Vagina (tissue), 2 donors: ENCODE measurements at places on chromosomes 6 and 20.

- DNase-seq, result peak; percentile 70
- H3K36me3 ChIP-seq, result no peaks in the 10 kb centered on the region
- no peak overlapping the region for H3K4me3 ChIP-seq
- no peak overlapping the region for H3K27ac ChIP-seq
Observed at GRCh38 chr6:3852391-3852790, 3.2 kb downstream of the FAM50B start.

- no peak for DNase-seq
- H3K27me3 ChIP-seq, result no peaks in the 10 kb centered on the region
- peaks cover 61% of the 10 kb centered on the region for H3K4me1 ChIP-seq
- H3K27ac ChIP-seq, result no peak overlapping the region
- H3K4me3 ChIP-seq, result no peak overlapping the region
Observed at GRCh38 chr6:36202101-36202500, 5.6 kb downstream of the BRPF3 start.

DNA sequence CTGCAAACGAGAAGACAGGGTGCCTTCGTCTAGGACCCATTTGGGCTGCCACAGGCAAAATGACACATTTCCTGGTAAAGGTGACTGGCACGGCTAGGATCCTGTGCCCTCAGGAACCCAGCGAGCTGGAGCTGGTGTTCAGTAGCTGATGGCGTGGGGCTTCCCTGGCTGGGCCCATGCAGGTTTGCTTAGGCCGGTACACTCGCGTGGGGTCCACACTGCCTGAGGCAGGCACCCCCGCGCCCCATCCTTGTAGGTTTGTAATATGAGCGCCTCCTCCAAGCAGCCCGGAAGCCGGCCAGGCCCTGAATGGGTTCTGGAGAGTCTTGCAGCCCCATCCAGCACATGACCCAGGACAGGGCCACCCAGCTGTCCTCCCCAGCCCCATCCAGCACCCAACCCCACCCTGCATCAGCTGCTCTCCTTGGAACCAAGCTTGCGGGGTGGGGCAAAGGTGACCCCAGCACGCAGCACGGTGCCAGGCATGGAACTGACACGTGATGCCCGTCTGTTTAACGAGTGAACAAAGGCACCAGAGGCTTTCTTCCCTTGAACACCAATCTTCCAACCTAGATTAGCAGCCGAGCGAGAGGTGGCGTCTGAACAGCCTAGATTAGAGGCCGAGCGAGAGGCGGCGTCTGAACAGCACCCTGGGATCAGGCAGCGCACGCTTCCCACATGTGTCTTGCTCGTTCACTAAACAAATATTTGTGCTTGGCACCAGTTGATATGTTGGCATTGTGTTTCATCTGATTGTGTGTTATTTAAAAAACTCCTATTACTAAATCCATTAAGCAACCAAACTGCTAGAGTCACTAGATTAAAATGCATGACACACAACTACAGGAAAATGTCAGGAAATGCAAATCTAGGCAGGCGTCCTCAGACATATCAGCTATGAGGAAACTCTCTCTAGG is 112.1 kb downstream of the DLL1 start:
- peak; percentile 93 for DNase-seq
- no peak overlapping the region for H3K4me3 ChIP-seq
- no peaks in the 10 kb centered on the region for H3K27me3 ChIP-seq
- peak overlapping the region; percentile 80 for H3K27ac ChIP-seq
- no peaks in the 10 kb centered on the region for H3K36me3 ChIP-seq
- peaks cover 53% of the 10 kb centered on the region for H3K4me1 ChIP-seq

DNA sequence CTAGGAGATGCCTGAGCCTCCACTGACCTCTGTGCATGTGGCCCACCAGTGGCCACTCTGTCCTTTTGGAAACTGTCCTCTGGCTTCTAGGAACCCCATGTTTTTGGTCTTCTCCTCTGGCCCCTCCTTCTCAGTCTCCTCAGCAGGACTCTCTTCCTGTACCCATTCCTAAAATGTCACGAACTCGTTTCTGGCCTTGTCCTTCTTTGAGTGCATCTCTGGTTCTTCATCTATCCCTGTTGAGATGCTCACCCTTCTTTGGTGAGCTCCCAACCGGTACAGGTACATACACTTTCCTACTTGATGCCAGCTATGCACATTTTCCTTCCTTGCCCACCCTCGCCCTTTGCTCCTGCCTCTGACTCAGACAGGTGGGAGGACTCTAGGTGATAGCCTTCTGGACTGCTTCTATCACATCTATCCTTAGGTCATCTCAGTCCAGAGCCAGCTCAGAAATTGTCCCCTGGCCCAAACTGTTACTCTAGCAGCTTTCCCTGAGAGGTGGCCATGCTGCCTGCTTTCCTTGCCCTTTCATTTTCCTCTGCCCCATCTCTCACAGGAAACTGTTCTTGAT is 14.8 kb upstream of the NNAT start:
- no peak overlapping the region for H3K4me3 ChIP-seq
- no peak for DNase-seq
- peaks cover under 1% of the 10 kb centered on the region for H3K4me1 ChIP-seq
- peaks cover 11% of the 10 kb centered on the region for H3K36me3 ChIP-seq

DNA sequence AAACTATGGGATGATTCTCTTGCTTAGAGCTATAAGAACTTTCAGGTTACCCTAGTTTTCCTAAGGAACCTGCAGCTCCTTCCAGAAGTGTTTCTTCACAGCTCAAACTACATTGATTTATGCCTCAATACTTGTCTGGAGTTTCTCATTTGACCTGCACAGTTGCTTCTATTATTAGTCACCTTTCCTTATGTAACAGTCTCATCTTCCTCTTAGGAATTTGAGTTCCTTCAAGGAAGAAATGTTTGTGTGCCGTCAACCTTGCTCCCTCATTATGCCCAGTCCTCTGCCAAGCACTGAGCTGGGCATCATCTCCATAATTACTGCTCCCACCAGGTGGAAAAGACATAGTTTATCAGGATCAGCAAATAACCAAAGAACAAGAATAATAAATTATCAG is 466.4 kb downstream of the PKHD1 start:
- no peak overlapping the region for H3K27ac ChIP-seq
- H3K36me3 ChIP-seq, result no peaks in the 10 kb centered on the region
- DNase-seq, result no peak
- no peaks in the 10 kb centered on the region for H3K27me3 ChIP-seq
- no peak overlapping the region for H3K4me3 ChIP-seq

GRCh38 chr6:15332446-15332845 is 86.6 kb downstream of the JARID2 start:
- no peak overlapping the region for H3K4me3 ChIP-seq
- H3K27me3 ChIP-seq, result no peaks in the 10 kb centered on the region
- H3K36me3 ChIP-seq, result no peaks in the 10 kb centered on the region
- H3K27ac ChIP-seq, result no peak overlapping the region

- no peak overlapping the region for H3K4me3 ChIP-seq
- H3K36me3 ChIP-seq, result peaks cover 4% of the 10 kb centered on the region
- DNase-seq, result no peak
- no peaks in the 10 kb centered on the region for H3K27me3 ChIP-seq
- H3K27ac ChIP-seq, result no peak overlapping the region
- peaks cover 11% of the 10 kb centered on the region for H3K4me1 ChIP-seq
Observed at GRCh38 chr6:52424513-52424912, 4.4 kb downstream of the EFHC1 start.

GRCh38 chr6:19895866-19896692 is 58.9 kb downstream of the ID4 start:
- H3K36me3 ChIP-seq, result no peaks in the 10 kb centered on the region
- H3K27me3 ChIP-seq, result no peaks in the 10 kb centered on the region
- H3K27ac ChIP-seq, result no peak overlapping the region
- no peak for DNase-seq
- H3K4me1 ChIP-seq, result no peaks in the 10 kb centered on the region
- no peak overlapping the region for H3K4me3 ChIP-seq

DNA sequence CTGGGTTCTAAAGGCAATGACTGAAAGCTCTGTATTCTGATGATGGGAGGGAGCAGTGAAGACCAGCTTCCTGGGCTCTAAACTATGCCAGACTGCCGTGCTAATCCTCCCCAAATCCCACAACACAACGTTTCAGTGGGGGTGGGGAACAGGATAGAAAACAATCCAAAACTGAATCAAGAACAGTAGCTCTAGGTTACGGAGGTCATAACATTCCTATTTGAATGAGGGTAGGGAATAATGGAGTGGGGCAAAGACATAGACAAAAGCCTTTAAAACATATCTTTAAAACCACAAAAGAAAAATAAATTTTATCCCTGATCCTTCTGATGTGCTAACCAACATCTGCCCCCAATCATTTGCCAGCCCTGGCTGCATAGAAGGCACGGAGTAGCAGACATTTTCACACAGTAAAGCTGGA is 7.8 kb downstream of the USP49 start:
- H3K27ac ChIP-seq, result no peak overlapping the region
- no peaks in the 10 kb centered on the region for H3K27me3 ChIP-seq
- DNase-seq, result no peak

DNA sequence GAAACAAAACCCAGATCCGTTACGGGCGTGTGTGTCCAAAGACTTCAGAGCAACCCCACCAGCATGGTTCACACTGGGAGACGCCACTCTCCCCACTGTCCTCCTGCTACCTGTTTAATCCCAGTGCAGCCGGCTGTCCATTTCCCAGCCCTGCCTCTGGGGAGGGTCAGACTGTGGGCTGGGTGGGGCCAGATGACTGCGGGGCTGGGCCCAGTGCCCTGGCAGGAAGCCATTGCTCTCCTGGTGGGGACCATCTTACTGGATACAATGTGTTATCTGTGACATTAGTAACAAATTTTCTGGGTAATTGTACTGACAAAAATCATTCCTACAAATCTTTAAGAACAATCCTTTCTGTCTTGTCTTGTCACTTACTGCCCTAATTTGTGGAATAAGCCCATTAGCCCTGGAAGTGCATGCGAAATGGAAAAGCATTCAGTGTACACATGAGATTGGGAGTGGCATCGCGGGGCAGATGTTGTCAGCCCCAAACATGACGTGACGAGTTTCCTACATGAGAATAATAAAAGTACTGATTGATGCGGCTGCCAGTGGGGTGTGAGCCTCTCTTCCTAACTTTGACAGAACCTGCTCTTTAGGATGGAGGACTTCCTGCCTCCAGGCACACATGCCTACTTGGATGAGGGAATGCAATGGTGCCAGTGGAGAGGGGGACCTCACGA is 37.9 kb upstream of the PCMTD2 start:
- no peaks in the 10 kb centered on the region for H3K36me3 ChIP-seq
- H3K27me3 ChIP-seq, result no peaks in the 10 kb centered on the region
- H3K4me3 ChIP-seq, result no peak overlapping the region
- H3K27ac ChIP-seq, result no peak overlapping the region

DNA sequence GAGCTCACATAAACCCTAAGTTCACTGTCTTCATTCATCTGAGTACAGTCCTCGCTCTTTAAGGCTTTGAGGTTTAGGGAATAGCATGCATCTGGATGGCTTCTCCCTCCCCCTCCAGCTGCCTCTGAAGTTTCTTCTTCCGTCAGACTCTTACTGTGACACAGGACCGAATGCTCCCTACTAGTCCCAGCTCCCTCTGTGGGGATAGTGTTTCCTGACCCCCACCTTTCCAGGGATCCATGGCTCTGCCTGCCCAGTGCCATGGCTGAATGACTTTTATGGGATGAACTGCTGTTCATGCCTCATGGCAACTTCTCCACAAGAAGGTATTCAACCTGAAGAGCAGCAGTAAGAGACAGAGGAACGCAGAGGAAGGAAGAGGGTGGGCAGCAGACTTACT is 79.8 kb upstream of the EMILIN3 start:
- no peak overlapping the region for H3K4me3 ChIP-seq
- no peaks in the 10 kb centered on the region for H3K27me3 ChIP-seq
- DNase-seq, result no peak
- peaks cover 86% of the 10 kb centered on the region for H3K36me3 ChIP-seq
- H3K4me1 ChIP-seq, result no peaks in the 10 kb centered on the region

- H3K36me3 ChIP-seq, result no peaks in the 10 kb centered on the region
- H3K27ac ChIP-seq, result no peak overlapping the region
- H3K4me1 ChIP-seq, result no peaks in the 10 kb centered on the region
- DNase-seq, result no peak
Observed at GRCh38 chr6:12769556-12770256, 53.1 kb downstream of the PHACTR1 start.

DNA sequence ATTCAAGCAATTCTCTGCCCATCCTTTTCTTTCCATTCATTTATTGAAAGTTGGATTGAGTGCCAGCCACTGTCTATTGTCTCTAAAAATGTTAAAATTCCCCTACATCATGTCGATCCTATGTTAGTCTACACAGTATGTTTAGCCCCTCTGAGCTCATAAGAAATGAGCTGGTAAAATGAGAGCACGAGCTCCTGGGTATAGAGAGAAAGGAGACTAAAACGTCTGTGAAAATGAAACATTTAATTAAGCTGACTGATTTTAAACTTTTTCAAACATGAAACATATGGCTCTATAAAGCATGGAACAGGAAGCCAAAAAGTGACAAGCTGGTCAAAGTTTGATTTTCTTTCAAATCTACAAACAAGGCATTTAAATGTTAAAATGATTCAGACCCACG is 104.0 kb upstream of the ASF1A start:
- H3K27me3 ChIP-seq, result no peaks in the 10 kb centered on the region
- H3K36me3 ChIP-seq, result no peaks in the 10 kb centered on the region
- DNase-seq, result no peak
- H3K4me3 ChIP-seq, result no peak overlapping the region
- peaks cover 11% of the 10 kb centered on the region for H3K4me1 ChIP-seq

- H3K36me3 ChIP-seq, result peaks cover 10% of the 10 kb centered on the region
- H3K27ac ChIP-seq, result peak overlapping the region; percentile 95
- H3K4me3 ChIP-seq, result peak overlapping the region; percentile 93
- DNase-seq, result no peak
Observed at GRCh38 chr6:32176476-32177182, 745 bp upstream of the AGPAT1 start.

GRCh38 chr6:107532706-107533105 is 42.8 kb downstream of the SOBP start:
- no peaks in the 10 kb centered on the region for H3K27me3 ChIP-seq
- no peaks in the 10 kb centered on the region for H3K4me1 ChIP-seq
